ENCODE measurements at places on chromosomes 4 and X.

GRCh38 chr4:155693015-155693663 is 26.5 kb downstream of the GUCY1A1 start:
- no peak for DNase-seq

GRCh38 chrX:129813662-129814368 is 29.9 kb downstream of the ZDHHC9 start:
- no peak for DNase-seq

DNA sequence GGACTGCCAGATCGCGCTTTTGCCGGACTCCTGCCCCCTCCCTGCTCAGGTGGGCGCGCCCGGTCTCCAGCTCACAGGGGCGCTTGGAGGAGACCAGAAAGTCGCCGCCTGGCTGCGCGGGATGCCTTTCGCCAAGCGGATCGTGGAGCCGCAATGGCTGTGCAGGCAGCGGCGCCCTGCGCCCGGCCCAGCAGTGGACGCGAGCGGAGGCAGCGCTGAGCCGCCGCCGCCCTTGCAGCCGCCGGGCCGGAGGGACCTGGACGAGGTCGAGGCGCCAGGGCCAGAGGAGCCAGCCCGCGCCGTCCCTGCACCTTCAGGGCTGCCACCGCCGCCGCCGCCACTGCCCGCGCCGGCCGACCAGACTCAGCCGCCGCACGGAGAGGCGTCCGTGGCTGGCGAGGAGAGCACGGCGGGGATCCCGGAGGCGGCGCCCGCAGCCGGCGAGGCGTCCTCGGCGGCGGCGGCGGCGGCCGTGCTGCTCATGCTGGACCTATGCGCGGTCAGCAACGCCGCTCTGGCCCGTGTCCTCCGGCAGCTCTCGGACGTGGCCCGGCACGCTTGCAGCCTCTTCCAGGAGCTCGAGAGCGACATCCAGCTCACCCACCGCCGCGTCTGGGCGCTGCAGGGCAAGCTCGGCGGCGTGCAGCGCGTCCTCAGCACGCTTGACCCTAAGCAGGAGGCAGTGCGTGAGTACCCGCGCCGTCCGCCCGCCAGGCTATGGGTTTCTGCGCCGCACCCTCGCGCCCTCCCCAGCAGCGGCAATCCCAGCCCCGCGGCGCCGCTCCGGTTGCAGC is 834 bp downstream of the NHS start:
- DNase-seq, result no peak

GRCh38 chr4:3302173-3302785 is 9.5 kb downstream of the RGS12 start:
- DNase-seq, result no peak

DNA sequence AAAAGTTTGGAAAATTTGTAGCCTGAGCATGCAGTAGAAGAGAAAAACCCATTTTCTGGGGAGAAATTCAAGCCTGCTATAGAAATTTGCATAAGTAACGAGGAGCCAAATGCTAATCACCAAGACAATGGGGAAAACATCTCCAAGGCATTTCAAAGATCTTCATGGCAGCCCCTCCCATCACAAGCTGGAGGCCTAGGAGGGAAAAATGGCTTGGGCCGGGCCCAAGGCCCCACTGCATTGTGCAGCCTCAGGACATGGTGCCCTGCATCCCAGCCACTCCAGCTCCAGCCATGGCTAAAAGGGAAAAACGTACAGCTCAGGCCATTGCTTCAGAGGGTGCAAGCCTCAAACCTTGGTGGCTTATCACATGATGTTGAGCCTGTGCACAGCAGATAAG is 87.7 kb downstream of the SHROOM4 start:
- DNase-seq, result no peak

DNA sequence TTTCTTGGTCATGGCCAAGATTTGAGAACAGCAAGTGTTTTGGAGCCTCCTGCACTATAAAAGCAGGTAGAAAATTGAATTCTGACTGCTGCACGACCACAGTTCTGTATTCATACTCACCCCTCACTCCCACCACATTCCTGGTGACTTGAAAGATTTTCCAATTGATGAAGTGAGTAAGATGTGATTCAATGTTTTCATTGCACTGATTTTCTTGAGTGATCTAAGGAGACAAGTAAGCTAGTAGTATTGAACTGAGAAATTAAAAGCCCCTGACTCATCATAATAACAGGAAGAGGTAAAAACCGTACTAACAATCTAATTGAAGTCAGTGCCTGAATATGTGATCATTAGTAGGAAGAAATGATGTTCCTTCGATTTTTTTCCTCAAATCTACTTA is 6.1 kb upstream of the SEC24D start:
- no peak for DNase-seq

GRCh38 chr4:140019619-140020347 is 134.2 kb downstream of the MAML3 start:
- DNase-seq, result no peak

DNA sequence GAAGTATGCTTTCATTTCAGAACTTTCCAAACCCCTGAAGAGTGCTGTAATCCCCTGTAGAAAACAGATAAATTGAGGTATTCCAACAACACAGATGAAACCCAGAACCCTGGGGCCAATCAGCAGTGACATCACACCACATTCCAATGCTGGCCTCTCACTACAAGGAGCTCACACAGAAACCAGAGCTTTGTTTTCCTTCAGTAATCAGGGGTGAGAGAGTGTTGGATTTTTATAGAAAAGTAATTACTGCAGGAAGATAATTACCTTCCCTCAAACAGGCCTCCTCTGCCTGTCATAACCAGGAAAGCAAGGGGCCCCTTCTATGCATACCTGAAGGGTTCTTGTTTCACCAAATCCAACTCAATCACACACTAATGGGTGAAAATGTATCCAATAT is 246.2 kb downstream of the SCFD2 start:
- no peak for DNase-seq

GRCh38 chr4:147581606-147582350 is 35.4 kb upstream of the TMEM184C start:
- DNase-seq, result no peak

DNA sequence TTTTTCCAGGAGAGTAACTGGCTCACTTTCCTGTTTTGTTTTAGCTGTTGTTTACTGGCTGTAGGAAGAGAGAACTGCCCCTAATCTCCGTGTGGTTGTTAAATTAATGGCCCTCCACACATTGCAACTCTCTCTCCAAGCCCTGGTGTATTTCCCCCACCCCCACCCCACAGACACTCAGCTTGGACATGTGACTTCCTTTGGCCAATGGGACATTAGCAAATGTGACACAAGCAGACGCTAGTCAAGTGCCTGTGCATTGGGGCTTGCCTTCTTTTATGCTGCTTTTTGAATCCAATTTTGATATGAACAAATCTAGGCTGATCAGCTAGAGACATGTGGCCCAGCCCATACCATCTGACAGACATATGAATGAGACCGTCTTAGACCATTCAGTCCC is 59.6 kb upstream of the TAB3 start:
- DNase-seq, result no peak

GRCh38 chr4:66972087-66972486 is 573.2 kb downstream of the CENPC start:
- no peak for DNase-seq

DNA sequence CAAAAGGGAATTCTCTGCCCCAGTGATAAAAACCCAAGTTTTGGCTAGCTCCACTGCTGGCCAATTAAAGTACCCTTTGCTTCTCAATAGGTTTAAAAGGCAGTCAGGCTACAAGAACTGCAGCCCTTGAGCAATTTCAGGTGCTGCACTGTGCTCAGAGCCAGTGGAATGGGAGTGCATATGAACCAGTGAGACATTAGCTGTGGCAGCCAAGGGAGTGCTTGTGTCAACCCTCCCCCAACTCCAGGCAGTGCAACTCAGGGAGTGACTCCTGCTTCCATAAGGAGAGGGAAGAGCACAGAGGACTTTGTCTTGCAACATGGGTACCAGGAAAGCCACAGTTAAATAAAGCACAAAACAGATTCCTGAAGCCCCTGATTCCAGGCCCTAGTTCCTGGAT is 61.6 kb upstream of the VAMP7 start:
- no peak for DNase-seq

GRCh38 chr4:146335763-146336409 is 121.5 kb downstream of the REELD1 start:
- DNase-seq, result no peak

DNA sequence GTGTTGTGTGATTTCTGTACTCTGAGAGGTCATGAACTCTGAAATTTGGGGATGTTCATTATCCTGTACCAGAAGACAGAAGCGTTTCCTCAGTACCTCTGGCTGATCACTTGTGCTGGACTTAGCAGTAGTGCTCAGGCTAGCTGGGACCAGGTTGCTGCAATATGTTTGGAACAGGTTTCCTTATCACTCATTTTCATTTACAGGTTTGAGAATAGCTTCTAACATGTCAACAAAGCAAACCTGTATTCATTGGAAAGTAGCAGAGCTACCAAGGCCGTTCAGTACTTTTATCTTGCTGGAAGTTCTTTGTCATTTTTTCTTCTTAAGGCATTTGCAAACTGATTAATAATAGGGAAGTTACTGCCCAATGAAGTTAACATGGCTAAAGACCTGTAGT is 242.9 kb upstream of the ANKRD50 start:
- no peak for DNase-seq

GRCh38 chr4:139555705-139556070 is 331 bp downstream of the SETD7 start:
- no peak for DNase-seq

GRCh38 chrX:43000121-43000520 is 222.2 kb upstream of the PPP1R2C start:
- no peak for DNase-seq

- no peak for DNase-seq
Observed at GRCh38 chrX:136907621-136908020, 27.1 kb upstream of the RBMX start.

DNA sequence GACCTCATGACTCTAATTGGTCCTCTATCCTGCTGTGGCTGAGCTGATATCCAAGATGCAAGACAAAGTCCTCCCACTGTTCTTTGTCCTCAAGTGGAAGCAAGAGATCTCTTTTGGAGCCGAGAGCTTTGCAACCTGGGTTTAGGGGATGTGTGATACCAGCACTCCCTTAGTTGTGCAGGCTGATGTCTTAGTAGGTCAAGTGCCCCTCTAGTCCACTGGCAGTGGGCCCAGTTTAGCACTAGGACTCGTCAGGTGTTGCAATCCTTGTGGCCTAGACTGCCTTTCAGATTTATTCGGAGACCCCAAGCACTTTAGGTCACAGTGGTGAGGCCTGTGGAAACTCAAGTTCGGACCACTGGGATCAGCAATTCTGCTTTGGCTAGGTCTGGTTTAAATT is 64.0 kb downstream of the GPRASP3 start:
- DNase-seq, result no peak

- no peak for DNase-seq
Observed at GRCh38 chrX:3252744-3253143, 93.7 kb downstream of the MXRA5 start.

- DNase-seq, result no peak
Observed at GRCh38 chr4:139337612-139338011, 35.3 kb upstream of the NDUFC1 start.

DNA sequence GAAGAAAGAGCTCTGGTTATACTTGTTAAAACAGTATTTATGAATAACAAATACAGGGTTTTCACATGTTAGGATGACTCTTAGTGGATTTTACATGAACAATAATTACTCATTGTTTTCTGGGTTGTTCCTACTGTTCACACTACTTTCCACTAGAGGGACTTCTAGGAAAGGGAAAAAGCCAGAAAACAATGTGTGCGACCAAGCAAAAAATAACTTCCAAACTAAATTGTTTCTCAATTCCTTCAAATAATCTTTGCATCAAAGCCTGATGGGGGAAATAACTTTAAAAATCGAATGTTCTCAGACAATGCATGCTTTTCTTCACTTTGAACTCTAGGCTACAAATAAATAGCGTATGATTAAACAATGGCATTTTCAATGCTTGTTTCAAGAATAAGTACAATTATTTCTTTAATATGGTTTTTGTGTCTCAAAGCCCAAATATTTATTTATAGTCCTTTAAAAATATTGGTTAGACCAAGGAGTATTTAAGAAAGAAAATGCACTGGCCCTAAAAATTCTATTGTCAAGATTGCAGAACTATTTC is 72.1 kb upstream of the ETNPPL start:
- no peak for DNase-seq

- DNase-seq, result no peak
Observed at GRCh38 chrX:143429811-143430210, 87.5 kb downstream of the SPANXN3 start.

GRCh38 chr4:151555151-151555945 is 146.4 kb downstream of the FHIP1A start:
- DNase-seq, result no peak

DNA sequence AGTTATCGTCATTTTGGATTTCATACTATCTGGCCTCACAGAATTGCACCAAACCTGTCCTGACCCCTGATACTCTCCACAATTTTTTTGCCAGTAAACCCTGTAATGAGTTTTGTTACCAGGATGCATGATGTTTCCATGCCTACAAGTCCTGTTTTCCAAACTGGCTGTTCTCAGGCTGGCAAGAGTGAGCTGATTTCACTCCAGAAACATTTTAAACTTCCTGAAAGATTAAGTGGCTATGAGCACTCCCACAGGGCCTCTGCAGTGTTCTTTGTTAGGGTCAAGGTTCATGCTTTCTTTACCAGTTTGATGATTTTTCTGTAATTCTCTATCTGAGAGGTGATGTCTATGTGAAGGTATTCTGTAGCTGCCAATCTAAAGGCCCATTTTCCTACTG is 31.7 kb upstream of the PDLIM3 start:
- no peak for DNase-seq

GRCh38 chr4:7524064-7524682 is 89.4 kb upstream of the PSAPL1 start:
- no peak for DNase-seq

DNA sequence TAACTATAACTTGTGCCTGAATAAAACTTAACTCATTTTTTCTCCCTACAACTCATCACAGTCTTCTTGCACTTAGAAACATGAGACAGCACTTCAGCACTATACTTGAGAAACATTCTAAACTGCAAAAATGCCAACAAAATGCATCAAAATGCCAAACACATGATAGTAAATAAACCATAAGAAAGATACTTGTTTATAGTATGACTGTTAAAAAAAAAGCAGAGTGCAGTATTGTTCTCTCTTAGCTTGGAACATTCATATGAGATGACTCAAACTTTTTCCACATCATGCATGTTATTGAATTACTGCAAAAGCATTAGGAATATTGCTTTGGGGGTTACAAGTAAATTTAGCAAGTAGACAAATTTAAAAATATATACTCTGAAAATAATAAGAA is 135.7 kb upstream of the ANXA10 start:
- DNase-seq, result no peak

GRCh38 chr4:144709793-144710525 is 64.0 kb downstream of the HHIP start:
- no peak for DNase-seq

- DNase-seq, result no peak
Observed at GRCh38 chr4:146525754-146526153, 4.0 kb upstream of the SLC10A7 start.

- DNase-seq, result peak; percentile 83
Observed at GRCh38 chrX:1202251-1202650, 10.2 kb downstream of the CRLF2 start.

GRCh38 chr4:27123123-27123768 is 262.6 kb downstream of the STIM2 start:
- no peak for DNase-seq

Measured in osteocyte (in vitro differentiated cells).